Hepatic stellate cell (primary cell): ENCODE measurements at places on chromosomes 3 and 15.
A peak's percentile ranks its signal among the peaks of the same experiment; 100 is the strongest.

GRCh38 chr15:50190166-50190570, 8.2 kb downstream of the SLC27A2 start:
- no peak for DNase-seq

- DNase-seq = peak; percentile 54
Observed at GRCh38 chr15:71780115-71780976, 30.0 kb upstream of the NR2E3 start.

DNA sequence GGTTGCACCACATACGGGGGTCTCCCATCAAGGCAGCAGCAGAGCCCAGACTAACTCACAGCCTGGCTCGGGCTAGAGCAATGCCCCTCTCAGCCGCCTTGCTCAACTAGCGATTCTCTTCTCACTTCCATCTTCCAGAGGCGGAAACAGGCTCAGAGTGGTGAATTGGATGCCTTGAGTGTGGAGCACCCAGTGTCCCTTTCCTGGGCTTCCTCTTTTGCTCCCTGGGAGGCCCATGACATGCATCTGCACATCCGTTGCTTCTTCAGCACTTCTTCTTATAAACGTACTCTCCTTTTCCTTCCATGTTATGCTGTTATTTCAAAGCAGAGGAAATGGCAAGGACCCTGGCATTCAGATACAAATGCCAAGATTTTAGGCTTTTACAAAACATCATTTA, 2.1 kb upstream of the IQSEC1 start:
- DNase-seq = no peak

DNA sequence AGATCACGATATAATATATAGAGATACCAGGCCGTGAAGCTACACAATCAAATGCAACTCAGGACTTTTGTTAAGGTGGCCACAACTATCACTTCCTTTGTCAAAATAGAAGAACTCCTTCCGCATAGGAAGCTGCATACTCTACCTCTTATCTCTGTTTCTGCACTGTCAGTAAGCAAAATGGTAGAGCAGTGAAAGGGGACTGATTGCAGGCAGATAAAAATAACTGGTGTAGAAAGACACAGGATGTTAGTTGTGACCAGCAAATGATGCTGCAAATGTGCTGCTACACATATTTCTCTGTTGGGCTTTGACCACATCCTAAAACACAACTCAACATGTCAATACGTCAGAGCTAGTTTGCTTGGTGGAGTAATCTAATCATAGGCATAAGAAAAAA, 16.3 kb upstream of the TRAT1 start:
- DNase-seq = no peak

DNA sequence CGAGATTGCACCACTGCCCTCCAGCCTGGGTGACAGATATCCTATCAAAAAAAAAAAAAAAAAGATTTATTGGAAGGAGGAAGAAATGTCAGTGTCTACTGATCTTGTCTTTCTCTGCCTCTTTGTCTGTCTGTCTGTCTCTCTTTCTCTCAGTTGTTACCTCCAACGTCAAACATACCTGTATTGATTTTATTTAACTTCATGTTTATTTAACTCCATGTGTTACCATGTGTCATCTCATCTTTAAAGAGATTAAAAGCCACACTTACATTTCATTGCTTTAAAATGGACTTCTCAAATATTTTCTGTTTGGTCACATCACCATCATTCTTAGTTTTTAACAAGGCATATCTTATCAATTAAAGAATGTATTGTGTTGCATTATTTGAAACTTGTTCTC, 9.4 kb downstream of the CLDN11 start:
- no peak for DNase-seq

- no peak for DNase-seq
Observed at GRCh38 chr3:127030508-127031412, 47.8 kb downstream of the PLXNA1 start.

DNA sequence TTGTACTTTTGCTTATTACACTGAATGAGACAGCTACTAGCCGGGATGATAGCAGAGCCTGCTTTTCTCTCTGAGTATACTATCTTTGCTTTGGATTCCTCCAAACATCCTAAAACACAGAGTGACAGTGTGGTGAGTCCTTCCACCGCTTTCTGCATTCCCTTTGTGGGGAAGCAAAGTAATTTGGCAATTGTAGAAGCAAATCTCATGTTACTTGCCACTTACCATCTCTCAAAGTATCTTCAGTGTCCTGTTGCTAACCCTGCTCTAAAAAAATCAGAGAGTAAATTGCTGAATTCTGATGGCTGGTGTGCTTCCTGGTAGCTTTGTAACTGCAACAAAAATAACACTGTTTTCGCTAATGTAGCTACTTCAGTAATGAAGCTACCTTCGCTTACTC, 92.4 kb upstream of the LRRFIP2 start:
- DNase-seq = no peak

DNA sequence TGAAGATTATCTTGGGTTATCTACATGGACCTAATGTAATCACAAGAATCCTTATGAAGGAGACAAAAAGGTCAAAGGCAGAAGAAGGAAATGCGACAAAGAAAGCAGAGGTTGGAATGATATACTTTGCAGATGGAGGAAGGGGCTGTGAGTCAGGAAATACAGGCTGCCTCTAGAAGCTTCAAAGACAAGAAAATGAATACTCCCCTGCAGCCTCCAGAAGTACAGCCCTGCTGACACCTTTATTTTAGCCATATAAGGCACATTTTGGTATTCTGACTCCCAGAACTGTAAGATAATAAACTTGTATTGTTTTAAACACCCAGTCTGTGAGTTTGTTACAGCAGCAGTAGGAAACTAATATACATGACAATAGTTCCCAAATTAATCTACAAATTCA, 58.6 kb downstream of the SIDT1 start:
- DNase-seq = no peak

- DNase-seq = peak; percentile 36
Observed at GRCh38 chr3:86995537-86995936, 4.6 kb upstream of the VGLL3 start.

DNA sequence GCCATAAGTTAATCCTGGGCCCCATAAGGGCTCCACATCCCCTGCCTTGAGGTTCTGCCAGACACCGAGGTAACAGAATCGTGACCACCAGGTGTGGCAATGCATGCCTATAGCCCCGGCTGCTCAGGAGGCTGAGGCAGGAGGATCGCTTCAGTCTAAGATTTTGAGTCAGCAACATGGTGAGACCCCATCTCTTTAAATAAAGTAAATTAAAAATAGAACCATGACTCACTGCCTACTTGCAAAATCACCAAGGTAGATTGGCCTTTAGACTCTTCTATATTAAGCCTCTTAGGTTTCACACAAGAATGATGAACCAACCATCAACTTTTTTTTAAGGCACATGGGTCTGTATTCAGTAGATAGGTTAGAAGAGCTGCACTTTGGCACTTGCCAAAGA, 9.7 kb downstream of the WDR5B start:
- no peak for DNase-seq

- DNase-seq = peak; percentile 36
Observed at GRCh38 chr3:113287803-113288648, 76.7 kb downstream of the BOC start.

DNA sequence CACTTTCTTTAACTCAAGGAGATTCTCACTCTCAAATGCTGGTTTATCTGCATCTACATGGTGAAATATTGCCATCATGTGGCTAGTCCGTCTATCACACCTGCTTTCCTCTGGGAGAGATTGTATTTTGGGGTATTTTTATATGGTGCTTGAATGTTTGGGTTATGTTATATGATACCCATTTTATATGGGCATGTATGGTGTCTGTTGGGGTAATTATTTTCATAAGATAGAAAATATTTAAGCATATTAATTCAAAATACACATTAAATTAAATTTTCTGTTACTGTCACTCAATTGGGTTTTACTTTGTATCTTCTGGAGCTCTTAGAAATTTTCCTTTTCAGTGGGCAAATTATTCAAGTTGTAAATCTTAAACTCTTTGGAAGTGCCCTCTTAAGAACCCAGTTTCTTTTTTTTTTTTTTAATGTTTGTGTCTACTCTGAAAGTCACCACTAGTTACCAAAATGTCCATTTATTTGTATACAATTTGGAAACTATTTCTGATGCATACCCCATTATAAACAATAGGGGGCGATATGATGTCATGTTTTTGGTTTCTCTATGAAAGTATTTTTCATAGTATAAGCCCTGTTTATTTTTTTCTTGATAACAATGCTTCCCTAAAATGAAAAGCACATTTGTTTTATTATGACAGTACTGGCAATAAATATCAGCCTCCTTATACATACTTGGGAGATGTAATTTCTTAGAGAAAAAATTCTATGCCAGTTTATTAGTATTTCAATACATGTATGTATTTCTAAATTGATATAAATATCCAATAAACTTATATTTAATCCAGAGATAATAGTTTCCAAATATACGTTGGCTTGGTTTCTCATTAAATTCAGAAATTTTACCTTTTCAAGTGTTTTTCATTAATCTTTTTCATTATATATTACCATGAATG, 36.1 kb upstream of the PLSCR5 start:
- DNase-seq = peak; percentile 4

- no peak for DNase-seq
Observed at GRCh38 chr3:194023501-194024280, 112.3 kb upstream of the HES1 start.

DNA sequence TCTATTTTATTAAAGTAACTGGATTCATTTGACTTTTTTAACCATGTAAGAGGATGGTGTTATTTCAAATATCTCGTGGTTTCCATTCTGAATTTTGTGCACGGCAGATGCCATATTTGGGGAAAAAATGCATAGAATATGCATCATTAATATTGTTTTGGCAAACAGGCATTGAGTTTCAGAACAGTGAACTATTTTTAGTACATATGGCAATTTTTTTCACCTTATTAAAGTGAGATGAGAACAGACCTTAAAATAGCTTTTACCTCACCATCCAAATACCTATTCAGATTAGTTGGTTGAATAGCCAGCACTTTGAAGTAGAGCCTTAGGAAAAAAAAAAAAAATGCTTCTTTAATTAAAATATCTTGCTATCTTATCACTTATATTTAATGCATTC, 117.3 kb upstream of the FLNB start:
- DNase-seq = no peak

- DNase-seq = no peak
Observed at GRCh38 chr15:70061696-70062270, 35.9 kb downstream of the TLE3 start.

DNA sequence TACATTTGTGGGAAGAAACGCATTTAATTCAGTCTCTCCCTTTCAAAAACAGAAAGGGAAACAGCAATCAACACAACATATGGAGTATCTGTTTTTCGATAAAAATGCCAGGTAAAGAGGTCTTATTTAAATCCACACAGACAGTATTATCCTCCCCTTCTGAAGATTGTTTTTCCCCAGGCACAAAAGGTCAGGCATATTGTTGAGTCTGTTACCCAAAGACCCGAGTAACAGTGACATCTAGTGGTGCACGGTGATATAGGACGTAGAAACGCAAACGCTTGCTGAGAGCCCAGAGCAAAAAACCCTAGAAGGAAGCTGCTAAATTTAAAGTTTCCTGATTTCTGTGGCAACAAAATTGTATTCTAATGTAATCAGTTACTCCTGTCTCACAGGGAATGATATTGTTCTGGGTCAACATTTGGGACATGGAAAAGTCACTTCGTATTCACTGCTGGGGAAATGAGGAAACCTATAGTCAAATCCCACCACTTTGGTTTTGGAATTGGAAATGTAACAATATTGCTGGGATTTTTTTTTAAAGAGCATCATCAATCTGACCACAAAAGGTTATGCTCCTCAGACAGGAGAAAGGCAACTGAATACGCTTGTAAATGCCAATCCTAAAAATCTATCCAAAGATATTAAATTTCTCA, 312.7 kb upstream of the CCDC54 start:
- DNase-seq = peak; percentile 32

DNA sequence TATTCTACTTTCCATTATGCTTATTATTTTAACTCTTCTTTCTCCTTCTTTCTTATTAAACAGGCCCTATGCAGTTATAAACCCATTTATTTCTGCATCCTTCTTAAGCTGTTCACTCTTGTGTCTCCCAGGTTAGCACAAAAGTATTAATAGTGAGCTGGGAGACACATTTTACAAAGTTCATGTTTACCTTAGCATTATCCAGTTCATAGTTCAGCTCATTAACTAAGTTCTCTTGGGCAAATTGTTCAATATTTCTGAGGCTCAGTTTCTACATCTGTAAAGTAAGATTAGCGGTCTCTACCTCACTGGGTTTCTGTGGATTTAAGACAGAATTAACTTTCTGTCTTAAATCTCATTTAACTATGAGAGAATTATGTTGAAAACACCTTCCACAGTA, 31.2 kb upstream of the UMPS start:
- no peak for DNase-seq

DNA sequence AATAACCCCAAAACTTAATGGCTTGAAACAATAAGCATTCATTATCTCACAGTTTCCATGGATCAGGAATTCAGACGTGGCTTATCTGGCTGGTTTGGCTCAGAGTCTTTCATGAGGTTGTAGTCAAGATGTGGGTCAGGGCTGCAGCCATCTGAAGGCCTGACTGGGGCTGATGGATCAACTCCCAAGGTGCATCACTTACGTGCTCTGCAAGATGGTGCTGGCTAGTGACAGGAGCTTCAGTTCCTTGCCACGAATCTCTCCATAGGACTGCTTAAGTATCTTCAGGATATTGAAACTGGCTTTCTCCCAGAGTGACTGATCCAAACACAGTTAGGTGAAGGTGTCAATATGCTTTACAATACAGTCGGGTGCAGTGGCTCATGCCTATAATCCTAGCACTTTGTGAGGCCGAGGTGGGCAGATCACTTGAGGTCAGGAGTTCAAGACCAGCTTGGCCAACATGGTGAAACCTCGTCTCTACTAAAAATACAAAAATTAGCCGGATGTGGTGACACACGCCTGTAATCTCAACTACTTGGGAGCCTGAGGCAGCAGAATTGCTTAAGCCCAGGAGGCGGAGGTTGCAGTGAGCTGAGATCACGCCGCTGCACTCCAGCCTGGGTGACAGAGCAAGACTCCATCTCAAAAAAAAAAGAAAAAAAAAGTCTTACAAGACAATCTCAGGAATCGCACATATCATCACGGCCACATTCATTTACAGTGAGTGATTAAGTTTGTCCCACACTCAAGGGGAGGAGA, 28.5 kb upstream of the PTPRG start:
- DNase-seq = no peak

- DNase-seq = no peak
Observed at GRCh38 chr3:32097768-32098167, 8.7 kb upstream of the GPD1L start.

DNA sequence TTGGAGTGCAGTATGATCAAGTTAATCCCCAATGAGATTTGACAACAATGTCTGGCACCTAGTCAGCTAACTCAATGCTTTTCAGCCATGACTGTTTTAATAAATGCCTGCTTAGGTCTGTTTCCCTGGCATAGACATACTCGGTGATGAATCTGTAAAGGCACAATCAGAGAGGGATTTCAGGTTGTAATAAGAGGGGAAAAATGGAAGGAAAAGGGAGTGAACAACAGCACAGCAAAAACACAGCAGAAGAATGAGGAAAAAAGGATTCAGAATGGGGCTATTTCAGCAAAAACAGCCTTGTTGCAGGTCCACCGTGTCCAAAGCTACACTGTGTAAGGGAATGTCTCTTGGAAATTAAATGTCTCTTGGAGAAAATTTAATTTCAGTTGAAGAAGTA, 19.3 kb upstream of the CHD2 start:
- DNase-seq = no peak
